ENCODE measurements at places on chromosomes 2 and 18.

DNA sequence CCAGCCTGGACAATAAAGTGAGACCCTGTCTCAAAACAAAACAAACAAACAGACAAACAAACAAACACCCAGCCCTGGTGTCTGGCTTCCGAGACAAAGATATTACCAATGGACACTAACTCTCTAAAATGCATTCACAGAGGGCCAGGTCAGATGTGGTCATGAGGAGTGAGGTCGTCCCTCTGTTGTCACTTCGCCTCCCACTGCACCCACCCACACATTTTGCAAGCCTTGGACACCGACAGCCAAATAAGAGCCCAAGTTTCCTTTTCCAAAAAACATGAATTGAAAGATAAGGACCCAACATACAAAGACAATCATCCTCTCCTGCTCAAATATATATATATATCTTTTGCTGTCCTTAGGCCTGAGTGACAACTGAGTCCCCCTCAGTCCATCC lies 319.9 kb downstream of the TSN start:
- H3K27me3 ChIP-seq = peaks cover 10% of the 10 kb centered on the region
- H3K27ac ChIP-seq = no peak overlapping the region
- no peak for DNase-seq
- no peaks in the 10 kb centered on the region for H3K4me1 ChIP-seq
- H3K4me3 ChIP-seq = no peak overlapping the region
- H3K36me3 ChIP-seq = no peaks in the 10 kb centered on the region

- no peak overlapping the region for H3K27ac ChIP-seq
- peaks cover 2% of the 10 kb centered on the region for H3K36me3 ChIP-seq
- peaks cover 26% of the 10 kb centered on the region for H3K27me3 ChIP-seq
- no peak overlapping the region for H3K4me3 ChIP-seq
- no peak for DNase-seq
- peaks cover 2% of the 10 kb centered on the region for H3K4me1 ChIP-seq
Observed at GRCh38 chr18:44922968-44923367, 242.3 kb downstream of the SETBP1 start.

GRCh38 chr2:12057436-12058166 lies 311.2 kb downstream of the LPIN1 start:
- H3K4me3 ChIP-seq = no peak overlapping the region
- H3K36me3 ChIP-seq = peaks cover 7% of the 10 kb centered on the region
- no peak for DNase-seq
- peaks cover 17% of the 10 kb centered on the region for H3K4me1 ChIP-seq

DNA sequence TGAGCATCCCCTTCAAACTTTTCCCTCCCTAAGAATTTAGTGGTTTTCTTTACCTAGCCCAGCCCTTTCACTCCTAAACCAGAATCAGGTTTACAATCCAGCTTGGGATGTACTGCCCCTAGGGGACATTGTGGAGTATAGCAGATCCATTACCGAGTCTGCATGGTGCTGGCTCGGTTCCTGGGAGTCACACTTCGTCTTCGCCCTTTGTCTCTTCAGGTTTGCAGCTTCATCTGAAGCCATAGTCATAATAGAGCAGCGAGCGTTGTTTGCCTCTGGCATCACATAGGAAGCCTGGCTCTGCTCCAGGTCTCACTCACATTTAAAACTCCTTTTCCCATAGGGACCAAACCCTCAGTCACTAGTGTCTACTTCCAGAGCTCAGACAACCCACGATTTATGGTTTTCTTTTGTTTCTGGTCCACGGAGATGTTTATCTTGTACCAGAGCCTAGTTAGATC lies 16.8 kb upstream of the LYPD6 start:
- H3K36me3 ChIP-seq = no peaks in the 10 kb centered on the region

DNA sequence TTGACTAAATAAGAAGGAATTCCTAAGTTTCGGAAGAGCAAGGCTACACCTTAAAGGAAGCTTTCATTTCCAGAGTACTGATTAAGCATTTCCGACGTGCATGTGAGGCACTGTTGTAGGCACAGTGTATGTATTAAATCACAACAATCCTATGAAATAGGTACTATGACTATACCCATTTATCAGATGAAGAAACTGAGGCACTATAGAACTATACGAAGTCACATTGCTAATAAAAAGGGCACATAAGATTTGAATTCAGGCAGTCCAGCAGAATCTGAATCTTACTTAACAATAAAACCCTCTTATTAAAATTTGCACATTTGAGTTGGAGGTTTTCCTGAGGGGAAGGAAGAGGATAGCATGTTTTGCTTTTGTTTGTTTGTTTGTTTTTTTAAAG lies 243.5 kb upstream of the FANCL start:
- H3K36me3 ChIP-seq = no peaks in the 10 kb centered on the region
- H3K4me1 ChIP-seq = no peaks in the 10 kb centered on the region
- DNase-seq = no peak
- no peak overlapping the region for H3K4me3 ChIP-seq

DNA sequence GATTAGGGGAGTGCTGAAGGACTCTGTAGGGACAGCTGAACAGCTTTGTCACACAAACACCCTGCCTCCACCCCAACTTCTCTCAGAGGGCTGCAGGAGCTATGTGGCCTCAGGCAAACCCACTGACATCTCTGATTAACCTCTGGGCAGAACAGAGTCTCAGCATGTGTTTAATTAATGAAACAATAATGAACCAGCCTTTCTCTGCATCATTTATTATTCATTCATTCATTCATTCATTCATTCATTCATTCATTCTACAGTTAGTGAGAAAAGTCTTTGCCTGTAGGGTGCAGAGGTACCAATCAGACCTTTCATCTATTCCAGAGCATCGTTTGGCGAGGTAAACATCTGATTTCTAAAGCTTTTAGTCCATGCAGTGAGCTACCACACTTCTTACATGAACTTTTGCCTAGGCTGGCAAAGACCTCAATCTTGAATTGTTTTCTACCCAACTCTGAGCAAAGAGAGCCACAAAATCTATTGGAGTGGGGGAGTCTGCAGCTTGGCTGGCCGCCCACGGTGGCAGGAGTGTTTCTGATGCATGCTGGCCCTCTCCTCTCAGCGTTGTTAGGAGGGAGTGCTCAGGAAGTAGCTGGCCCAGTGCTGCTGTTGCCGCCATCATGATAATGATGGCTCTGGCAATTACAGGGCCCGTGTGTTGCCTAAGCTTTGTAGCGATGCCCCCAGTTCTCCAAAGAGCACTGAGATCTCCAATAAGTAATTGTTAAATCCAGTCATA lies 198.9 kb downstream of the SMAD7 start:
- no peaks in the 10 kb centered on the region for H3K27me3 ChIP-seq
- H3K4me1 ChIP-seq = no peaks in the 10 kb centered on the region
- no peak overlapping the region for H3K27ac ChIP-seq
- H3K36me3 ChIP-seq = no peaks in the 10 kb centered on the region

- peaks cover 16% of the 10 kb centered on the region for H3K27me3 ChIP-seq
- H3K4me1 ChIP-seq = peaks cover 2% of the 10 kb centered on the region
- peaks cover 2% of the 10 kb centered on the region for H3K36me3 ChIP-seq
- H3K4me3 ChIP-seq = no peak overlapping the region
- DNase-seq = no peak
Observed at GRCh38 chr2:1656961-1657841, 87.1 kb downstream of the PXDN start.

DNA sequence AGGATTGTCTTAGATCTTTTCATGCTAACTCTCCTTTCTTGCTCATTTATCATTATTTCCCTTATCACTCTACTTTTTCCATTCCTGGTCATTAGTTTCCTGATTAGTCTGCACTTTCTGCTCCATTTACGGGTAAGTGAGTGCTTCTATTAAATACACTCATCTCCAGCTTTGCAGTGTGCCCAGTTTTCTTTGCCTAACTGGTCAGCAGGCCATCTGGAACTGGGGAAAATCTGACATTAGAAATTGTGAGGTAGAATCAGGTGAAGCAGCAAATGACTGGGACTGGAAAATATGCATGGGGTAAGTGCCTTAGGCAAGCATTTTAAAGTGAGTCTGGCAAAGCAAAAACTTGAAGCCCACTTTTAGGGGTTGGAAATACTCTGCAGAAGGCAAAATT lies 29.2 kb downstream of the G6PC2 start:
- H3K4me1 ChIP-seq = no peaks in the 10 kb centered on the region
- H3K36me3 ChIP-seq = peaks cover 4% of the 10 kb centered on the region
- H3K27ac ChIP-seq = no peak overlapping the region
- H3K27me3 ChIP-seq = peaks cover 54% of the 10 kb centered on the region
- no peak overlapping the region for H3K4me3 ChIP-seq
- no peak for DNase-seq

GRCh38 chr2:170368370-170368769 lies 190.4 kb downstream of the MYO3B start:
- H3K27ac ChIP-seq = no peak overlapping the region
- H3K4me3 ChIP-seq = peak overlapping the region; percentile 7
- peaks cover 11% of the 10 kb centered on the region for H3K4me1 ChIP-seq
- H3K36me3 ChIP-seq = peaks cover 8% of the 10 kb centered on the region
- no peak for DNase-seq

DNA sequence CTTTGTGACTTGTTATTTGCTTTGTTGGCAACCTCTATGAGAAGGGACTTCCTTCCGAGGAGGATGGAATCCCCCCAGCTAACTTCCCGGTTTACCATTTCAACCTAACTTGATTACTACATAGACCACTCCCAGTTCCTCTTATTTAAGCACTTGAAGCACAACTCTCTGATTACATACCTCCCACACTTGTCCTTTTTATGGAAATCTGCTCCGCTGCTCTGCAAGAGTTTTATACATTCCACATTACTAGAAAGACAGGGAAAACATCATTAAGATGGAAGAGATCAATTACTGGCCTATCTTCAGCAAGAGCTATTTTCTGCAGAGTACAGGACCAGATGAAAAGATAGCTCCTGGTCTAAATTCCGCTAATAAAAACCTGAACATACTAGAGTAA lies 160.0 kb upstream of the PGAP1 start:
- DNase-seq = no peak
- no peaks in the 10 kb centered on the region for H3K27me3 ChIP-seq
- peak overlapping the region; percentile 27 for H3K27ac ChIP-seq
- peaks cover 15% of the 10 kb centered on the region for H3K36me3 ChIP-seq

GRCh38 chr18:76952747-76953146 lies 130.4 kb downstream of the ZNF236 start:
- peaks cover 20% of the 10 kb centered on the region for H3K4me1 ChIP-seq
- no peak overlapping the region for H3K27ac ChIP-seq
- no peak for DNase-seq
- H3K36me3 ChIP-seq = peaks cover 4% of the 10 kb centered on the region

- peak overlapping the region; percentile 97 for H3K4me3 ChIP-seq
- peak overlapping the region; percentile 98 for H3K27ac ChIP-seq
- peaks cover 50% of the 10 kb centered on the region for H3K4me1 ChIP-seq
Observed at GRCh38 chr2:9752441-9753275, 90.6 kb upstream of the TAF1B start.

GRCh38 chr2:74206180-74206688 lies 7.8 kb downstream of the MTHFD2 start:
- peaks cover 2% of the 10 kb centered on the region for H3K36me3 ChIP-seq
- DNase-seq = peak; percentile 12
- H3K4me3 ChIP-seq = peak overlapping the region; percentile 84
- H3K4me1 ChIP-seq = peaks cover 24% of the 10 kb centered on the region
- H3K27ac ChIP-seq = peak overlapping the region; percentile 95

DNA sequence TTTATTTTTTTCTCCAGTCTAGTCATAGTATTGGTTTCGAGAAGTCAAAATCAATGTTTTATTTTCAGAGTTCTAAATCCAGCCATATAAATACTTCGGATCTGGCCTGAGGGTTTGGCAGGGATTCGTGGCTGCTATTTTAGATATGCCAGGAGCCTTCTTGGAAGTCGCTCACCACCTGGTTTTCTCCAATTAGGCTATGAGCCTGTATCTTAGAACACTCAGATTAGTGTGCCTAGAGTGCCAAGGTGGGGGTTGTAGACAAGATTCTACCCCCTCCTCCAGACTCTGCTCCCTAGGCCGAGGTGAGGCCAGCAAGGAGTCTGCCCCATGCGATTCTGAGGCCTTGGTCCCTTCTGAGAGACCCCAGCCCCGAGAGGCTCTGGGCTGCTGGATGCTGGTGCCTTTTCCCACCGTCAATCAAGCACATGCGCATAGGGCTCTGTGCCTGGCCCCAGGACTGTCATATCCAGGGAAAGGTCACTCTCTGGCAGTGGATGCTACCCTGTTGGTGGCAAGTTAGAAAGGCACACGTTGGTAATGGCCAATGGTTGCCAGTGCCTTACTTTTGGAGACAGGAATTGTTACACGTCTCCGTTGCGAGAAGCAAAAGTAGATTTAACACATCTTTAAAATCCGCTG lies 197.1 kb downstream of the AGAP1 start:
- H3K4me1 ChIP-seq = peaks cover 11% of the 10 kb centered on the region
- no peak overlapping the region for H3K27ac ChIP-seq
- H3K36me3 ChIP-seq = no peaks in the 10 kb centered on the region
- DNase-seq = no peak
- H3K4me3 ChIP-seq = no peak overlapping the region

- peaks cover 31% of the 10 kb centered on the region for H3K27me3 ChIP-seq
- H3K4me1 ChIP-seq = peaks cover 2% of the 10 kb centered on the region
- DNase-seq = no peak
- no peak overlapping the region for H3K27ac ChIP-seq
- no peaks in the 10 kb centered on the region for H3K36me3 ChIP-seq
- no peak overlapping the region for H3K4me3 ChIP-seq
Observed at GRCh38 chr18:58416704-58417683, 211.9 kb downstream of the ALPK2 start.

DNA sequence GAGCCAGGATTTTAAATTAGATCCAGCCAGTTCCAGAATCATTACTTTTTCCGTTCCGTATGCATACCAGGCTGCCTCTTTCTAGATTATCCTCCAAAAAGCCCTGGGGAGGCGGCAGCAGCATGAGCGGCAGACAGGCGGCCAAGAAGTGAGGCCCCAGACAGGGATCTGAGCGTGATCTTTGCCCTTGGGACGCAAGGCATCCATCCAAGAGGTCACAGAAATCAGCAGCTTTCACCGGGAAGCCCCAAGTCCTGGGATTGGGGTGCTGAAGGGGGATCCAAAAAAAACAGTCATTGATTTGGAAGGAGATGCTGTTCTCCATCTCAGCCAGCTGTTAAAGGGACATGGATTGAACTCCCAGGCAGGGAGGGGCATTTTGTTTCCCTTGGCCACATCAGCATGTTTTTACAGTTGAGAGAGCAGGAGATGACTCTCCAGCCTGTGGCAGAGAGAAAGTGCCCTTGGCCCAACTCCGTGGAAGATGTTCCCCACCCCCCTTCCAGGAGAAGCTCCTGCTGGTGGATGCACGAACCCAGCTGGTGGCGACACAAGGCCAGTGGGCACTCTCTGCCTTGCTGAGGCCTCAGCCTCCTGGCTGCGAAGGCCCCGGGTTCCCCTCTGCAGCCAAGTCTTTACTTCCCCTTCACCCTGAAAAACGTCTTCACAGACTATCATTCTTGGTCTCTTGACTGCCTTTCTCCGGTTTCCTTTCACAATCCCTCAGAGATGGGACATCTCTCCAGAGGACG lies 265.6 kb downstream of the ANAPC1 start:
- H3K36me3 ChIP-seq = no peaks in the 10 kb centered on the region
- no peak for DNase-seq
- H3K27ac ChIP-seq = no peak overlapping the region
- H3K27me3 ChIP-seq = peaks cover 5% of the 10 kb centered on the region
- no peak overlapping the region for H3K4me3 ChIP-seq
- H3K4me1 ChIP-seq = no peaks in the 10 kb centered on the region

GRCh38 chr2:98515250-98515991 lies 70.8 kb downstream of the INPP4A start:
- DNase-seq = no peak
- no peaks in the 10 kb centered on the region for H3K36me3 ChIP-seq
- H3K27me3 ChIP-seq = no peaks in the 10 kb centered on the region
- no peak overlapping the region for H3K4me3 ChIP-seq
- H3K27ac ChIP-seq = peak overlapping the region; percentile 81

- H3K27ac ChIP-seq = no peak overlapping the region
- H3K4me3 ChIP-seq = no peak overlapping the region
- no peak for DNase-seq
Observed at GRCh38 chr2:133235968-133236367, 332.3 kb downstream of the NCKAP5 start.
